Lower leg skin (tissue), 4 donors: ENCODE measurements at places on chromosomes 6 and 20. TPM values are rescaled to one million over a fixed set of nuclear protein-coding genes. Genes with fewer than 3 reads are reported as not detected.
A peak's percentile ranks its signal among the peaks of the same experiment; 100 is the strongest.

GRCh38 chr20:44067650-44068081 lies 119.3 kb downstream of the JPH2 start:
- DNase-seq: peak; percentile 76

- DNase-seq: no peak
Observed at GRCh38 chr20:19310541-19310940, 98.1 kb downstream of the SLC24A3 start.

- DNase-seq: no peak
Observed at GRCh38 chr6:22366214-22366613, 69.4 kb upstream of the PRL start.

DNA sequence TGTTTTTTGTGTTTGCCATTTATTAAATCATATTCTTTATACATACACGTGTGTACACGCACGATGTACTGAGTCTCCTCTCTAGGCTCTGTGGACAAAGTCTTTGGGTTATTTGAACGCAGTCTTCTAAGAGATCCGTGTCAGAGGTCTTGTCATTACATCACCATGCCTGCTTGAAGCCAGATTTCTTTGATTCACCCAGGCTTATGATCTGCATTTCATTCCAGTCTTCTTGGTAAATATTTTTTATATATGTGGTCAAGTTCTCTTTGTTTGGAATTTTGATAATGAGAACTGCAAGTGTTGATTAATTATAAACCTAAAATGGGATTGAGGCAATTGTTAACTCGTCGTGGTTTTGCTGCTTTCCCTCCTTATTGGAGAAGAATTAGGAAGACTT lies 34.6 kb downstream of the KCNS1 start:
- no peak for DNase-seq

DNA sequence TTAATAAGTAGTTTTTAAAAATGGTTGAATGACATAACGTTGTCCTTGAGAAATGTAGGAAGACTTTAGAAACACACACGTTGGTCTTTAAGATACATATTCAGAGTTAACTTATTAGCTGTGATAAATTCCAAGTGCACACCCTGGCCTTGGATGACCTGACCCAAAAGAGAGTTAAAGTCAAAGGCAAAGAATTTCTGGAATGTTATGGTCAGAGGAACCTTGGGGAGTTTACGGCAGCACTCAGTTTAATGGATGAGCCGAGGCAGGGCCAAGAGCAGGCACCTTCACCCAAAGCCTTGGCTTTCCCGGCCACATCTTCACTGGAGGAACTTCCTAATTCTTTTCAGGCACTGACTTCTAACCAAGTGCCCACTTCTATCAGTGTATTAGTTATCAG lies 200.5 kb downstream of the SMOC2 start:
- DNase-seq: no peak

DNA sequence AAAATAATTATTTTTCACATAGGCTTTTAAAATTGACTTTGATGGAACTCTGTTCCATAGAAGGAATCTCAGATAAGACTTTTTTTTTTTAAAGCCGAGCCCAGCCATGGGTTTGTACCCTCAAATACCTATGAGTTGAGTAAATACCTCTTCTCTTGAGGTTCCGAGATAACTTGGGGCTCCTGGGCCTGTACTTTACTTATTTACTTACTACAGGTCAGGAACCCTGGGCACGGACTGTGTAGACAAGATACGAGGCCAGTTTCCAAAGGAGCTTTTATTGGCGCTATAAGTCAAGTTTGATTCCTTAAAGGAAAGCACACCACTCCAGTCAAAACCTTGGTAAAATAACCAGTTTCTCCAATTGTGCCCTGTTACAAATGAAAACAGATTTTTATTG lies 7.5 kb downstream of the AFG1L start:
- DNase-seq: no peak

DNA sequence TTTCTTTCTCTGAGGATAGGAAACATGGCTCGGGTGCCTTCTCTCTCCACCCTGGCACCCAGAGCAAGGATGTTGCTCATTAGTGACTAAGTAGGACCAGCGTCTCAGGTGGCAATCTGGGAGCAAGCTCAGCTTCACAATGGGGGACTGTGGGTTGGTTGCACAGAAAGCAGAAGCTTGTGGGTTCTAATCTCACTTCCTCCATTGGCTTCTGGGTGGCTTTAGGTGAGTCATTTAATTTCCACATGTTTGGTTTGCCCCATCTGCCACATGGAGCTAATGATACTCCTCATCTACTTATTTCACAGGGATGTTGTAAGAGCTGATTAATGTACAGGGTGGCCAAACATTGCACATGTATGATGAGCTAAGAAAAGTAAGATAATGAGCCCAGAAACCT lies 54.8 kb upstream of the AKIRIN2 start:
- DNase-seq: no peak

DNA sequence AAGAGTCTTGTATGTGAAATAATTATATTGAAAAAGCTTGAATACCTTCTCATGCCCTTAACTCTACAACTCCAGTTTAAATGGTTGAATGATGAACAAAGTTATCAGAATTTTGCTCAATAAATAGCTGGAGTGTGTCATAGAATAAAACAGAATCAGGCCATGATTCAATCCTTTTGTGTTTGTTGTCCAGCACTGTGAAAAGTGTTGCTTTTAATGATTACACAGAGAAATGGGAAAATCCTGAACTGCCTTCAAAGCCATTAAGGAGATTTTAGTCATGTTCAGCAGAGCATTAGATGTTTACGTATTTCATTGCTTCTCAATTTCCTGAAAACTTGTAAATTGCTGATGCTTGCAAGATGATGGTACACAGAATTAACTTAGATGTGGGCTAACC lies 262.9 kb upstream of the BTBD3 start:
- DNase-seq: no peak

DNA sequence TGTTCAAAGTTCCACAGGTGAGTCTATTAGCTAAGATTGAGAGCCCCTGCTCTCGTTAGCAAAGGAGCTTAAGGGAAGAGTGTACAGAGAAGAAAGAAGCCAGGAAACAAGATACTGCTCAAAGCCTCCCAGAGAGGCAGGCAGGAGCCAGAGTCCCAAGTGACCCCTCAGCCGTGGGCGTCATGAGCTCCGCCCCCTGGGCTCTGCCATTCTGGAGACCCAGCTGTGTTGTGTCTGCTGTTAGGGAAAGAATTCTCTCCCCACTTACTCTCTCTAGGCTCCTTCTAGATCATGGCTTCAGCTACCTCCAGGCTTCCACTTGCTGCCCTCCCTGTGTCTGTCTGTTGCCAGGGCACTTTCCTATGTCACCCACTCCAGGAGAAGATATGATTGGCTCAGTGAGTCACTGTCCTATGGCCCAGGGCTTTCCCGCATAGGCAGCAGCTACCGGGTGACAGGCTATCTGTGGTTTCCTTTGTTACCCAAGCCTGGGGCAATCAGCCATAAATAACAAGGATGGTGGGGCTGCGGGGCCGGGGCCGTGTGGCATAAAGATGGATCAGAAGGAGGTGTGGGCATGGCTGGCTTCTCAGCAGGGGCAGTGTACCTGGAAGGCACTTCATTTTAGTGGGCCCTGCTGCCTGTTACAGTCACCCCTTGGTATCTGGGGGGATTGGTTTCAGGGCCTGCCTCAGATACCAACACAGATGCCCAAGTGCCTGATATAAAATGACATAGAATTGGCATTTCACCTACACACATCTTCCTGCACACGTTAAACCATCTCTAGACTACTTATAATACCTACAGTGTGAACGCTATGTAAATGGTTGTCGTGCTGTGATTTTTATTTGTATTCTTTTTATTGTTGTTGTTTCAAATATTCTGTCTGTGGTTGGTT lies 118.9 kb downstream of the ARMC2 start:
- no peak for DNase-seq

- no peak for DNase-seq
Observed at GRCh38 chr6:22651731-22652130, 82.4 kb downstream of the HDGFL1 start.

- no peak for DNase-seq
Observed at GRCh38 chr6:114714836-114715507, 372.1 kb upstream of the HS3ST5 start.

GRCh38 chr6:1679688-1680068 lies 70.0 kb downstream of the FOXC1 start:
- no peak for DNase-seq

DNA sequence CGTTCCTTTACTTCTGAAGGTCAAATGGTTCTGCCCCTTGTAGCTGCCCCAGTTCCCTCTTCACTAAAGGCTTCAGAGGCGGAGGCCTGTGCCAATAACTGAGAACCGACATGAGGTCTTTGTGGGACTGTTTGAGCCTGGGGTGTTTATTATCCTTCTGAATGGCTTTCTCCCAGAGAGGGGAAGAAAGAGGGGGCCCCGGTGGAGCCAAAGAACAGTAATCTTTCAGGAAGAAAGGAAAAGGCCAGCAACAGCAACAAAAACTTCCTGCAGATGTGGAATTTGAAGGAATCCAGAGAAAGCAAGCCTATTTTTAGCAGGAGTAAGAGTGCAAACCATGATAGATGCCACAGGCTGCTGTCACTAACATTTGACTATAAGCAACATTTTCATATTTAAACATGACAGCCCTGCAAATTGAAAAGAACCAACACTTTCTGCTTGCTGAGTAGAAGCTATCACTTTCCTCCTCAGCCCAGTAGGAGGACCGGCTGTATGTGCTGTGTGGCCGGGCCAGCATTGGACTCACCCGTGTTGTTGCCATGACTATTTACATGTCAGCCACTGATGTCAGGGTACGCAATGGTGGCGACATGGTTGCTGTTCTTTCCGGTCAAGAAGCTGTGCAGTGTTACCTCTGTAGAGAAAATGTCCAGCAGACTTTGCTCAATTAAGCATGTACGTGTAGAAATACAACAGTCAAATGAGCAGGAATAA lies 121.3 kb downstream of the SOBP start:
- DNase-seq: no peak

DNA sequence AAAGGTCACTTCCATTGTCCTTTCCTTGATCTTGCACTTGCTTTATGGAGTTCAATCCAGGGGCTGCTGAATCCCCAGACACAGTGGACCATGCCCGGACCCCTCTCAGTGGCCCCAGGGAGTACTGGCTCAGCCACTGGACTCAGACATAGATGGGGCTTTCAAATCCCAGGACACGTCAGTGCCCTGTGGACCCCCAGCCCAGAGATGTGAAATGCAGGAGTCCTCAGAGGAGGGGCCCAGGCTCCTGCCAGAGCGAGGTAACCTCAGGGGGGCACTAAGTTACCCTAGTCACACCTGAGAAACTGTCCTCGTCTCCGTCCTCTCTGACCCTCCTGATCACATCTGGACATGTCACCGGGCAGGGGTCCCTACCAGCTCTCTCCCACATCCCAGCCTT lies 18.7 kb upstream of the APMAP start:
- DNase-seq: no peak

GRCh38 chr6:123089226-123089625 lies 93.2 kb downstream of the CLVS2 start:
- DNase-seq: no peak

DNA sequence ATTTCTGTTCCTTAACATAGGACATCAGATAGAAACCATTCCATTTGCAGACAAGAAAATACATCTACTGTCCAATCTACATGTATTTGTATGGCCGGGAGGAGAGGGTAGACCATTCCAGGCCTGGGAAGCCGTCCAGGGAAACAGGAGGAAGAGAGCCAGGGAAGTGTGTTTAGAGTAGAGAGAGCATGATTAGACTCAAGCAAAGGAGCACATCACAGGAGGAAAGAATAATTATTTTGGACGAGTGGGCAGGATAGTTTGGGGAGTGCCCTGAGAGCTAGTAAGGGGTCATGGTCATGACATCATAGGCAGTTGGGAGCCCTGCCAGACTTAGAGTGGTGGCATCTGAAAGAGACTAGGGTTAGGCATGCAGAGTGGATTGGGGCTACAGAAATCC lies 250.0 kb downstream of the HIVEP2 start:
- no peak for DNase-seq

GRCh38 chr6:136784910-136785746 lies 7.1 kb downstream of the MAP3K5 start:
- DNase-seq: no peak

DNA sequence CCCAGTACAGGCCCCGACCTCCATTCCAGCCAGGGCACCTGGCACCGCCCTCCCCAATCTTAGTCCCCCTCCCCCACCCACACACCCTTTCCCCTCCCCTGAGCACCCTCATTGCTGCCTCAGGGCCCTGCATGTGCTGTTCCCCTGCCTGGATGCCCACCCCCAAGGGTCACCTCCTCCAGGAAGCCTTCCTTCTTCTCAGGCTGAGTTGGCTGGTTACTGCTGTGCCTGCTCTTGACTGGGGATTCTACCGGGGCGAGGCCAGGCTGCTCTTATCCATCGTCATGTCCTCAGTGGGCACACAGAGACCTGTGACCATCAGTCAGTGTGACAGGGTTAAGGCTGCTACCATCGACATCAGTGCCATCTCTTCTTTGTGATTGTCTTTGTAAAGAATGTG lies 23.6 kb downstream of the BHLHE23 start:
- DNase-seq: no peak

DNA sequence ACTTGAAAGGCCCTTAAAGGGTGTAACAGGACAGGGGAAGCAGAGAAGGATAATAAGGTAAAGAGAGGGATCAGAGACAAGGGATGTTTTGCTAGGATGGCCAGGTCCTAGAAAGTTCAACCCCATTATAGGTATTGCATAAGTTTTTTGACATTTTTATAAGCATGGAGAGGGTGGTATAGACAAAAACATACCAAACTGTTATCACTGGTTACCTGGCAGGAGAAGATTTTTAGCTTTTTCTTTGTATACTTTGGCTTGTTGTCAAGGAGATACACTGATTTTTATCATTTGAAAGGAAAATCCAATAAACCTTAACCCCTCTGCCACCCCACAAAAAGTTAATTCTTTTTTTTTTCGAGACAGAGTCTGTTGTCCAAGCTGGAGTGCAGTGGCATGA lies 28.4 kb downstream of the ZMYND8 start:
- DNase-seq: no peak

DNA sequence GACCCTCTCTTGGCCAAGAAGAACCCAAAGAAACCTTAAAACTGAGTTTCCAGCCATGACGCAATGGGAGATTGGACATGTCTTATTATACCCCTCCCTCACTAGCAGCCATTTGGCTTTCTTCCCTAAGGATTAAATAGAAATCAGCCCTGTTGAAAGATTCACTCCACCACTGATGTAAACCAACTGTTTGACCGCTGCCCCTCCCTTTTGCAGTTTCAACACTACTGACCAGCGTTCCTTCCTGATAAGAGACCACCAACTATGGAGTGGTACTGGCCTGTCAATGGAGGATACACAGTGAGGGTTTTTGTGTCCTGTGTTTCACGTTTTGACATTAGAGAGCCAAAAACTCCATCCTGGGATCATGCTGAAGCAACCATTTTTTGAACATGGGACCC lies 53.2 kb upstream of the CD2AP start:
- DNase-seq: no peak

GRCh38 chr20:1123666-1124065 lies 5.3 kb downstream of the PSMF1 start:
- no peak for DNase-seq

- DNase-seq: no peak
Observed at GRCh38 chr6:15593798-15594197, 69.0 kb downstream of the DTNBP1 start.

The CLDN20 gene
- total RNA-seq: 0.34 TPM

The UBD gene
- total RNA-seq: not detected

The BTN3A1 gene
- total RNA-seq: 10.4 TPM

The RXRB gene
- total RNA-seq: 27.3 TPM

The C20orf144 gene
- not detected for total RNA-seq

The EEF1A2 gene
- 26.8 TPM for total RNA-seq

The EPHA7 gene
- total RNA-seq: 2.4 TPM

The MICB gene
- 2.6 TPM for total RNA-seq

The MLIP gene
- 4.0 TPM for total RNA-seq

The OPRM1 gene
- not detected for total RNA-seq

The HDGFL1 gene
- total RNA-seq: not detected

The SEL1L2 gene
- not detected for total RNA-seq

The ELOVL4 gene
- total RNA-seq: 56.0 TPM

The PSMF1 gene
- total RNA-seq: 98.9 TPM
